Heart right ventricle (tissue), 16 donors: ENCODE measurements at places on chromosomes 11 and 22.

DNA sequence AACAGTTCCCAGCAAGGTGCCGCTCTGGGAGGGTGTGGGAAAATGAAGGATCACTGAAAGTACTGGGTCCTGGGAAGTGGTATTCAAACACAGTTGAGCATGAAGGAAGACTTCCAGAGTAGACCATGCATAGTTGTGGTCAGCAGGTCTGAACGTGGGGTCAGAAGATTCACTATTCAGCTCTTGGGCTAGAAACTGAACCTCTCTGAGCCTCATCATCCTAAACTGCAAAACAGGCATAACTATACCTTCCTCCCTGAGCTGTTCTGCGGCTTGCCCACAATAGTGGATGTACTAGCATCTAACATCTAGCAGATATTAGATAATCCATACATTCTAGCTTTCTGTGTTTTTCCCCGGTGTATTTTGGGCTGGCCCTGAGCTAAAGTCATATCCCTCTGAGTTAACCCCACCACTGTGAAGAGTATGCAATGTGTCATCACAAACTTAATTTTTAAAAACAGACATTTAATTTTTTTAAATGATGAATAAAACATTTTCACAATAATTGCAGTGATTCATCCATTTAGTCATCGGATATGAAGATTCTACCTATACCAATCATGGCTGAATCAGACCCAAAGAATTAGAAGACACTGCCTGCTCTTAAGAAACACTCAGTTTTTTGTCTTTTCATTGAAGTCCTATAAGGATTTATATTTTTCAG, 179.1 kb downstream of the BLID start:
- DNase-seq = no peak

DNA sequence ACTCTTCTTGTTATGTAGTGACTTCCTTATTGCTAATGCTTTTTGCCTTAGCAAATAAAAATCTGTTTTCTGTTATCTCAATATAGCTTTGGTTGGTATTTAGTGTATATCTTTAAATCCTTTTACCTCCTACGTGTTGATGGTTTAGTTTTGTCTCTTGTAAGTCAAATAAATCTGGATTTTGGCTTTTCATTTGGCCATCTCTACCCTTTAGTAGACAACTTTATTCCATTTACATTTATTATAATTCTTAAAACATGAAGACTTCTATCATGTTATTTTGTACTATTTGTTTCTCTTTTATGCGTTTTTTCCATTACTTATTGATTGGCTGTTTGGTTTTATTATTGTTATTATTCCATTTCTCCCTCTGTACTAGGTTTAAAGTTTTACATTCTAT, 19.5 kb upstream of the ALKBH3 start:
- no peak for DNase-seq

GRCh38 chr11:65058419-65059054, at the start of gene NAALADL1:
TSS of gene NAALADL1 (minus strand) at chr11:65058553. CDS start at chr11:65058521, 32 bp downstream.
- DNase-seq = no peak

GRCh38 chr22:20802452-20802851, 28.5 kb downstream of the SERPIND1 start:
- DNase-seq = no peak

GRCh38 chr11:133938166-133938565, 18.6 kb downstream of the IGSF9B start:
- no peak for DNase-seq

DNA sequence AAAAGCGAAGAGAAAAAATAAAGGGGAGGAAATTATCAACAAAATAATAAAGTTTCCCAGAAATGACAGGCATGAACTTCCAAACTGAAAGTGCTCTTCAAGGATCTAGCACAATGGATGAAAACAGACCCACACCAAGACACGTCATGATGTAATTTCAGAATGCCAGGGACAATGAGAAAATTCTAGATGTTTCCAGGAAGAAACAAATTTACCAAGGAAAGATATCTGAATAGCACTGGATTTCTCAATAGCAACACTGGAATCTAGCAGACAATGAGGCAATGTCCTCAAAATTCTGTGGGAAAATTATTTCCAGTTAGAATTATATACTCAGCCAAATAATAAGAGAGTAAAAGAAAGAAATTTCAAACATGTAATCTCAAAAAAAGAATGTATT, 46.0 kb downstream of the DENND5A start:
- DNase-seq = no peak

DNA sequence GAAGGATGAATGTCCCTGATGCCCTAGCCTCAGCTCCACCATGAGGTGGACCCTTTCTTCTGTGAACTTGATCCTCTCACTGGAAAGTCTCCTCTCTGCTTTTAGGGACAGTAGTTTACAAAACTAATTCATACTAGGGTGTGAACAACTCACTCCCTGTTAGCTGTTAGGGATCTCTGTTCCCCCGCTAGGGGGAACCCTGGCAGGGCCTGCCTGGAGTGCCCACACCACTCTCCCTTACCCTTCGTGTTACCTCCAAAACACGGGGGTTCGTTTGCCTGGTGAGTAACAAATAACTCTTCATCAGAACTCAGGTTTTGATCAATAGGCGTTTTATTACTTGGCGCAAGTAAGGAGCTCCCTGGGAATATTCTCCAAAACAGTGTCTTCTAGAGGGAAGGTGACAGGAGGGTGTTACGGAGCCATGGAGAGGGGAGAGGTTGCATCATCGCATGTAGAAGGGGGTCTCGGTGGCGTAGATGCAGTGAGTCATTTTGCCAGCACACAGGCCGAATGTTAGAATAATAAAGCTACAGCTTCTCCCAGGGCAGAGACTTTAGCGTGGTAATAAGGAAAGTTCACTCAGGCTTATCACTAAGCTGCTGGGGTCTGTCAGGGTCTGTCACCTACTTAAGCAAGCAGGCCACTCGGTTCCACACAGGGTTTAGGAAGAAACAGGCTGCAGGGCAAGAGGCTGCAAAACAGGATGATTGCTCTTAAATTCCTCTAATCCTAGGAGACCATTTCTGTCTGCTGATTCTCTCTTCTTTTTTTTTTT, 45.8 kb downstream of the C11orf96 start:
- no peak for DNase-seq

- DNase-seq = peak; percentile 53
Observed at GRCh38 chr11:8768625-8769333, 86.2 kb downstream of the RPL27A start.

DNA sequence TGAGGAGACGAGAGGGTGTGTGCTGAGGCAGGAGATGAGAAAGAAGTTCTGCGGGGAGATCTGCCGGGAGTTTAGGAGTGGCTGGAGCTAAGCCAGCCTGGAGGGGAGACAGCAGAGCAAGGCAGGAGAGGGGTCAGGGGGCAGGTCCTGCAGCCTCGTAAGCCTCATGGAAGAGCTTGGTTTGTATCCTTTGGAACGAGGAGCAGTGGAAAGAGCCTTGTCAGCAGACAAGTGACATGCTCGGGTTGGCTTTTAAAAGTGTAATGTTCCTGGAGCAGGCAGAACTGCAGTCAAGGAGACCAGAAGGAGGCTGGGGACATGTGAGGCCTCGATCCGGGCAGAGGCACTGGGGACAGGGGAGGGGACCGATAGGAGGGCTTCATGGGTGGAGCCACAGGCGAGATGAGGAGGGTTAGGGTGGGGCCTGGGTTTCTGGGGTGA, 21.4 kb upstream of the TUB start:
- no peak for DNase-seq

- peak; percentile 84 for DNase-seq
Observed at GRCh38 chr11:46392421-46393230, 1.1 kb upstream of the CHRM4 start.

DNA sequence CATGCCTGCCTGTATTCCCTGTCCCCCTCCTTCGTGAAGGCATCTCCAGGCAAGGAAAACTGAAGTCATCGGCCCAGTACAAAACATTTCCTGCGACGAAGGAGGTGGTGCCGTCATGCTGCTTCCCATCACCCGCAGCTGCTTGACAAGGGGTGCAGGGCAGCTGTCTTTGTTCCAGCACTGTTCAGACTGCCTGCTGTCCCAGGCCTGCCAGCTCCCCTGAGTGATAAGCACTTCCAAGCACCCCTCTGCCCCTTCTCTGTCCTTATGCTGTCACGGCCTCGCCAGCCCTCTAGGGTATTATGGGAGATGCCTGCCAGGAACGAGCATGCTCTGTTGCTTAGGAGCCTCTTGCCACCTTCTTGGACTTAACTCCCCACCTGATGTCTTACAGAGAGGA, 37.1 kb upstream of the BSX start:
- peak; percentile 14 for DNase-seq

DNA sequence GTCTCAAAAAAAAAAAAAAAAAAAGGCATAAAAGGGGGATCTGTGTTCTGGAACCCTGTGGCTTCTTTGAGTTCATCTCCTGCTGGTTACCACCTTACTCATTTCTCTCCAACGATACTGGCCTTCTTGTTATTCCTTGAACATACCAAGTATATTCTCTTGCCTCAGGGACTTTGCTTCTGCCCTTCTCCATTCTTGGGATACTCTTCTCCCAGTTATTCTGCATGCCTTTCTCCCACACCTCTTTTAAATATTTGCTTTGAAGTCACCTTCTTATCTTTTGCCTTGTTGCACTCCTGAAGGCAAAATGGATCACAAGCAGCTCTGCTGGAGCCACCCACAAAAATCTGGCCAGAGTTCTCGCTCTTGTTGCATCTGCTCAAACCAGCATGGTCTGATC, 76.0 kb upstream of the RRM1 start:
- no peak for DNase-seq

DNA sequence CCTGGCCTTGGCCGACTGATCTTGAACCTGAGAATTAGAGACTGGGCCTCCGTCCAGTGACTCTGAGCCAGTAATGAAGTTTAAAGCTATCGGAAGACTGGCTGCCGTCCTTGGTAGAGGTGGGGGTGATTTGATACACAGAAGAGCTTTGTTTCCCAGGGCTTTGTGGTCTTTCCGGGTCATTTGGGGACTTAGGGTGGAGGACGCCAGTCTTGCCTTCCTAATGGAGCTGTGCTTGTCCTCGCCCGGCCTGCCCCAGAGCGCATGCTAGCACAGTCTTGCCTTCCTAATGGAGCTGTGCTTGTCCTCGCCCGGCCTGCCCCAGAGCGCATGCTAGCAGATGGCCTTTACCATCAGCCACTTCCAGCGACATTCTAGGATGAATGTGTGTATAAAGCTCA, 65.8 kb downstream of the ST3GAL4 start:
- DNase-seq = peak; percentile 47

- no peak for DNase-seq
Observed at GRCh38 chr11:115065830-115066664, 387.7 kb downstream of the NXPE2 start.

- DNase-seq = no peak
Observed at GRCh38 chr22:23197836-23198235, 17.5 kb downstream of the BCR start.

- DNase-seq = no peak
Observed at GRCh38 chr11:96288915-96289314, 54.1 kb downstream of the MAML2 start.

- DNase-seq = no peak
Observed at GRCh38 chr11:47208628-47209027, 6.1 kb upstream of the DDB2 start.

DNA sequence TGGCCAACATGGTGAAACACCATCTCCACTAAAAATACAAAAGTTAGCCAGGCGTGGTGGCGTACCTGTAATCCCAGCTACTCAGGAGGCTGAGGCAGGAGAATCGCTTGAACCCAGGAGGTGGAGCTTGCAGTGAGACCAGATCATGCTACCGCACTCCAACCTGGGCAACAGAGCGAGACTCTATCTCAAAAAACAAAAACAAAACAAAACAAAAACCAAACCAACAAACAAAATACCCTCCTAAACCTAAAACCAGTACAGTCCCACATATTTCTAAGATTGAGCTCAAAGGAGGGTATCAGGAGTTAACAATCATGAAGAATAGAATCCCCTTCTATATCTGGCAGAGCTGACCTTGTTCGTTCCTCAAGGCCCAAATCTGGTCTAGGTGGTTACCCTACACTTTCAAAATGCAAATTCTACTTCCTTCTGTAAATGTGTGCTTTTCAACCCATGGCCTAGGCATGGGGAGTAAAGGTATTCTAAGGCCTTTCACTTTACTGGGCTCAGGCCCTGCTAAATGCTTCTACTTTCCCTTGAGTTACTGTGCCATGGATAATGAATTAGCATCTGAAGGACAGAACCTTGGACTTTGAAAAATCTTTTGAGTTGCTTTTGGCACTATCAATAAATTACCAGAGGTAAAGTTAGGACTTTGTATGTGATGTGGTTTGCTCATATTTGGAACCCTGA, 10.4 kb upstream of the PPP2R1B start:
- no peak for DNase-seq

DNA sequence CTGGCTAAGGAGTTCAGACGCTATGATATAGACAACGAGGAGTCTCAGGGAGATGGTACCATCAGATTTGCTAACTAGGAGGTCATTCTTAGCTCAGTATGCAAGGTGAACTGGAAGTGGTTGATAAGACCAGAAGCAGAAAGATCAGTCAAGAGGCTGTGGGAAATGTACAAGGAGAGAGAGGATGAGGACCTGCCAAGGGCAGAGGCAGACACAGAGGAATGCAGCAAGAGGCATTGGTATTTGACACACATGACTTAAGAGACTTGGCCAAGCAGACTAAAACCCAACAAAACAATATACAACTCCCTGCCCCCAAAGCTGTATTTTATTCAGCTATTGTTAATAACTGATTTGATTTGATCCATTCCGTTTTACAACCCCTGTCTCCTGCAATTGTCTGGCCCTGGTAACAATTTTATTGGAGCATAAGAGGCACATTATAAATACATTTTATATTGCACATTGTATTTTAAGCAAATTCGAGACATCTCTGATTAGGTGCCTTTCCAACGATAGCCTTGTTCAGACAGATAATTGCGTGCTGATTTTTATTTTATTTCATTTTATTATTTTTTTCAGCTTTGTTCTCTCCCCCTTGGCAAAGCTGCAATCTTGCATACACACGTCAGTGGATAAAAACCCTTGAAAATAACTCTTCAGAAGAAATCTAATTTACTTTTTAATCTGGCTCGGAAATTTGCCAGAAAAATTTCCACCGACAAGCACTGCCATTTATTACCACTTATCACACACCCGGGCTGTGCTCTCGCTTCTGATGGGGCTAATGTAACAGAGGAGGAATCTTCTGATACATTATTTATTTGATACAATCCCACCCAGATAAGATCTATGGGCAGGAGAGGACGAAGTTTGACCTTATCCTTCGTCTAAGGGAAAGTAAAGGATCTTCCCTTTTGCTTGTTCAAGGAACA, 237.8 kb downstream of the NXPE2 start:
- DNase-seq = no peak

- no peak for DNase-seq
Observed at GRCh38 chr11:37282367-37282766, 684.3 kb upstream of the RAG2 start.

DNA sequence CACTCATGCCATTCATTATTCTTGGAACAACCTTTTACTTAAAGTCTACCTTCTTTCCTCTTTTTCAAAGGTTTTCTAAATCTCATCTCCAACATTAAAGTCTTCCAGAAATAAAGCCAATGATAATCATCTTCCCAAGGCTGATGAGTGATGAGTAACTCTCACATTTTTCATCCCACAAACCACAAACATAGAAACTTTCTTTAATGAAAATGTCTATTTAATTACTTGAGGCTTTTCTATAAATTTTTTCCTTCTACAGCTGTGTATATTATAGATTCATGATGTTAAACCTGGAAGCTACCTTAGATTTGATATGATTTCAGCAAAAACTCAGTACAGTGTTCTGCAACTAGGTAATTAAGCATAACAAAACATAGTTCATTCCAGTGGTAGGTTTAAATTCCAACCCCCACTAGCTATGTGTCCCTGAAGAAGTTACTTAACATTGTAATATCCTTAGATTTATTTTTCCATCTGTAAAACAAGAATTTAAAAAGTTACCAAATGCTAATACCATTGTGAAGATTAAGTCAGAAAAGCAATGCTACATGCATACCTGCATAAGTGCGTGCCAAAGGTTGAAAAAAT, 845.4 kb downstream of the KCNA4 start:
- no peak for DNase-seq

- no peak for DNase-seq
Observed at GRCh38 chr11:92688416-92688815, 281.0 kb upstream of the MTNR1B start.
